Activated T-helper 1 cell treated with Interleukin-2 at 50 U/mL for 16 hours (primary cell): ENCODE measurements at places on chromosomes 1 and 21.

- no peak for DNase-seq
Measured at GRCh38 chr1:21567241-21568005, 58.2 kb downstream of the ALPL start.

- DNase-seq, result no peak
Measured at GRCh38 chr1:63813829-63814277, 40.0 kb downstream of the ROR1 start.

DNA sequence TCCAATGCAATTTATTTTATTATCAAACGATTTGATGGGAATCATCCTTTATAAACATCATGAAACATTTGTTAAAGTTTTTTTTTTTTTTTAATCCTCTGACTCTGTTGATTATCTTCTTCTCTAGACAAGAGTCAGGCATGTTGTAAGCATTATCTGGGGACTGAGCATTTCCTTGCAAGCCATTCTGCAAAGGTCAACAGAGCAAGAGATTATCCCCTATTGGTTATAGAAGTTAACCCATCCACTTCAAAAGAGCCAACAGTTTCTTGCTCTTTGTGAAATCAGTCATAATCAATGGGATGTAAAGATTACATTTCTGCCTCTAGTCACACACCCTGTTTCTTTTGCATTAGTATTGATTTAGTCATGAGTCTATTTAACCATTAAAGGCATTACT, 368.8 kb upstream of the ADGRL4 start:
- no peak for DNase-seq

GRCh38 chr1:107220036-107220435, 79.2 kb downstream of the NTNG1 start:
- no peak for DNase-seq

GRCh38 chr1:31665234-31665878, 20.7 kb upstream of the PEF1 start:
- DNase-seq, result no peak

GRCh38 chr21:34080710-34081109, 7.3 kb downstream of the MRPS6 start:
- DNase-seq, result no peak

GRCh38 chr1:160707236-160708064, 4.2 kb downstream of the CD48 start:
- DNase-seq, result no peak

GRCh38 chr1:41715441-41716095, 203.2 kb downstream of the HIVEP3 start:
- no peak for DNase-seq

GRCh38 chr1:44089371-44090048, 29.1 kb upstream of the KLF17 start:
- DNase-seq, result no peak

GRCh38 chr1:58620926-58621325, 43.9 kb upstream of the TACSTD2 start:
- DNase-seq, result no peak

DNA sequence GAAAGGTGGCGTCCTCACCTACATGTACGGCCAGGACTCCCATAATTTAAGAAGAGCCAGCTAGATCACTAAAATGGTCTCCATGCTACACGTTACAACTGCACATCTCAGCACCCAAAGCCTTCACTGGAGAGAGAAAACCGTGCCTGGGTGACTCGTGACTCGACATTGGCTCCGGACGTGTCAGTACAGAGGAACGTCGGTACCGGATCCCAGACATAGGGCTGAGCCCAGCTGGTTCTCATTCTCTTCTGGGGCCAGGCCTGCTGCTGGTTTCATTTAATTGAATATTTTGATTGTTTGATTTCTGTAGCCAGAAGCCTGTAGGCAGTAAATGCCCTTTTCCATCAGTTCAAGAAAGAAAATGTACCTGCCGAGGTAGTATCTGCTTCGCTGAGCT, 93.1 kb downstream of the HHIPL2 start:
- DNase-seq, result no peak

DNA sequence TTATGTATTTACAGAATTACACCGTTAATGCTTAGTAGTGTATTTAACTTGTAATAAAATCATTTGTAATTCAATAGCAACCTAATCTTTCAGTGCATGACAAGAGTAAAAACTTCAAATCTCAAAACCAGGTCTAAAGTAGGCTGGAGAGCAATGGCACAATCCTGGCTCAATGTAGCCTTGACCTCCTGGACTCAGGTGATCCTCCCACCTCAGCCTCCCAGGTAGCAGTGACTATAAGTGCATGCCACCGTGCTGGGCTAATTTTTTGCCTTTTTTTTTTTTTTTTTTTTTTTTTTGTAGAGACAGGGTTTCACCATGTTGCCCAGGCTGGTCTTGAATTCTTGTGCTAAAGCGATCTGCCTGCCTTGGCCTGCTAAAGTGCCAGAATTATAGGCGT, 11.3 kb downstream of the IPP start:
- DNase-seq, result no peak

DNA sequence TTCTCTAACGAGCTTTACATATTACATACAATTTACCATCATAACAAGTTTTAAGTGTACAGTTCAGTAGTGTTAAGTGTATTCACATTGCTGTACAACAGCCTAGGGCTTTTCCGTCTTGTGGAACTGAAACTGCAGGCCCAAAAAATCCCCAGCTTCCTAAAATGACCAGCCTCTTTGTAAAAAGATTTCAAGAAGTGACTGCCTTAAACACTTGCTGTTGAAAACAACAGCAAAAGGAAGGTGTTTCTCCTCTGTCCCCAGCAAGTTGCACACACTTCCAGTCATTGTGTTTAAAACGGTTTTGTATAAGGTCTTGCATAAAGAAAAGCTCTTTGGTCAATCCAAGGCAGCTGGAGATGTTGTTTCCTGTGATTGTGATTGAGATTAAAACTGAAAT, 16.0 kb upstream of the GBP1 start:
- DNase-seq, result no peak

- no peak for DNase-seq
Measured at GRCh38 chr1:161970633-161971032, 53.0 kb downstream of the OLFML2B start.

DNA sequence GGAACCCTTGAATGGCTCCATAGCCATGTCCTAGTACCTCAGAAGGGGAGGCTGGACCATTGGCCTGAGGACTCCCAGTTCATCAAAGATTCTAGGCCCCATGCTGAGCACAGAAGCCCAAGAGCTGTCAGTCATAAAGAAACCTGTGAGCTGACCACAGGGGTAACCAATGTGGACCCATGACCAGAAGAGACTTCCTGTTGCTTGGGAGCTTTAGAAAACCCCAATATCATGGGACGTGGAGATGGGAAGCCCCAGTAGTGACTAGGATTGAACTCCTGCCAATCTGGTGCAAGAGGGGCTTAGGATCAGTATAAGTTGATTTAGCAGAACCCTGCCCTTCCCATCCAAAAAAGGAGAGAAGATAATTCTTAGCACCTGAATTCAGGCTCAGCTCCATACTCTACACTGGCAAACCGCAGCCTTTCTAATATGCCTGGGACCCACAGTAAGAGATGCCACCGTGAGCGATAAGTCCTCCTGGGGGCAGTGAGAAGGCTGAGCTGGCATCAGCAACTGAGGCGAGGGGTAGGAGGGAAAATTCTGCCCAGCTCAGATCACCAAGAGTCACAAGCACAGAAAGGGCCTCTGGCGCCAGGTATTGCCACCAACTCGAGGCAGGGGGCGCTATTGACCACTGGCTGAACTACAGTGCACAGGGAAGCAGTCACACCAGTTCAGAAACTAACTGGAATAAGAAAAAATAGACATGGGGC, 108.9 kb downstream of the CAPN8 start:
- DNase-seq, result no peak

- no peak for DNase-seq
Measured at GRCh38 chr1:201842472-201843027, 13.6 kb downstream of the IPO9 start.

- no peak for DNase-seq
Measured at GRCh38 chr1:174157157-174157806, 2.0 kb upstream of the RABGAP1L start.

GRCh38 chr21:44084496-44085241, 22.5 kb upstream of the PWP2 start:
- DNase-seq, result no peak

- DNase-seq, result no peak
Measured at GRCh38 chr1:203934651-203935050, 73.3 kb downstream of the SNRPE start.

DNA sequence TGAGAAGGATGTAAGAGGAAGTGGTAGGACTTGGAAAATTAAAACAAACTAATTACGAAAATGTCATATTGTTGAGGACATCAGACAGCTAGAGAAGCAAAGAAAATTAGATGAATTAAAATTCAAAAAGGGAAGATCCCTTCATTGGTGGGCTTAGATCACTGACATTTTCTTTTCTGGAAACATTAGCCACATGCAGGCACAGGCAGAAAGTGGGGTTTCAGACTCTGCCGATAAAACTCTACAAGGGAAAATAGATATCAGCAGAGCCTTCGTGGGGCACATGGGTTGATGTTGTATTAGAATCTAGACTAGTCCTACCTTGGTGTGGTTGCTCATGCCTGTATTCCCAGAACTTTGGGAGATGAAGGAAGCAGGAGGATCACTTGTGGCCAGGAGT, 12.4 kb upstream of the RGS1 start:
- DNase-seq, result no peak

DNA sequence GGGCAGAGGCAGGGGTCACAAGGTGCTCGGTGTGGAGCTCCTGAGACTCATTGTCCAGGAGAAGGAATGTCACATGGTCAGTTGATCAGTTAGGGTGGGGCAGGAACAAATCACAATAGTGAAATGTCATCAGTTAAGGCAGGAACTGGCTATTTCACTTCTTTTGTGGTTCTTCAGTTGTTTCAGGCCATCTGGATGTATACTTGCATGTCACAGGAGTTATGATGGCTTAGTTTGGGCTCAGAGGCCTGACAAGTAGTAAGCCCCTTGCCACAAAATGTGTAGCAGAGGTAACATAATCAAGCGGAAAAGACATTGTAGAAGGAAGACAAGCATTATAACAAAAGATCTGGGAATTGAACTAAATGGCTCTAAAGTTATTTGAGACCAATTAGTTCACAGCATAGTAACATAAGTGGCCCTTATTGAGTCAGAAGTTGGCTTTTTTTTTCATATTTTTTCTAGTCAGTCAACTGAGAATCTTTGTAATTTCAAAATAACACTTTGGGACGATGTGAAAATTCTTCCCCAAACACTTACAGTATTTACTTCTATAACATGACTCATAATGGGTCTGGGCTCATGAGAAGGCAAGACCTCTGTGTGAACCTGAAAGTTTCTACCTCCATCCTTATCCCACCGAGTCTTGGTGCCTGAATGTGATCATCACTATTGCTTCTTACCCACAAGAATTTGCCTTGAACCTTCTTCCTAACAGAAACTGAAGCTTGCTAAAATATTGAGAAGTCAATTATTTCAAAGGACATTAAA, 137.0 kb upstream of the DPT start:
- DNase-seq, result no peak

DNA sequence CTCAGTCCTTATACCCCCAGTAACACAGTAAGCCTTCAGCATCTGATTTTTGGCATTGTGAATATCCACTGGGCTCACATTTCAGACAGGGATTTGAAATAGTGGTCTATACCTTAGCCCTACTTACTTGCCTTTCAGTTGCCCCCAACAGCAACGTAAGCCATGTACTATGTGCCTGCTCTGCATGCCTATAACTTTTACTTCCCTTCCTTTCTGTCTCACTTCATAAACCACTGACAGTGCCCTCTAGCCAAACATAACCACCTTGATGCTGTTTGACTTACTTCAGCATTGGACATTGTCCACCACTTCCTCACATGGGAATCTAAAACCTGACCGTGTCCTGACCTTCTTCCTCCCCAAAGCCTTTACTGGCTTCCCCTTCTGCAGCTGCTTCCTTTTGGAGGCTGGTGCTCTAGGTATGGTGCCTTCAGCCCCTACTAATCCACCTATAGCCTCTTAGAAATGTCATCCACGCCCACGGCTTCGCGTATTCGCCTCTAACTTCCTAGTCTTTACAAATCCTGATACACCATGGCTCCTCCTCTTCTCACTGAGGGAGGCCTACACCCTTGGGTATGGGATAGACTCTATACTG, 3.6 kb upstream of the ZNF672 start:
- no peak for DNase-seq

DNA sequence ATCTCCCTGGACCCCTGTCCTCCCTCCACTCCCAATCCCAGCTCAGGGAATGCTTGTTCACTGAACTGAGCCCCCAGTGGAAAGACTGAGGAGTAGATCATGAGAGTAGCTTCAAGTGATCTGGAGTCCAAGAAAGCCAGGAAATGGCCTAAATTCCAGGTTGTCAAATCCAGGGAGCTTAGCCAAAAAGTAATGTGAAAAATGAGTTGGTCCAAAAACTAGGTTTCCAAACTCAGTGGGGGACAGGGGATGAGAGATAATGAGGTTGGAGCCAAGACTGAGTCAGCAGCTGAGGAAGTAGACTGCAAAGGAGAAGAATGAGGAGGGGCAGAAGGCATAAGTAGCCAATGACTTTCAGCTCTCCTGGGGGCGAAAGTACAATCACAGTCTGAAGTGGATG, 284.1 kb upstream of the BEND5 start:
- no peak for DNase-seq

GRCh38 chr1:212959266-212960220, 9.2 kb downstream of the VASH2 start:
- no peak for DNase-seq

GRCh38 chr1:153202006-153202405, 1.2 kb upstream of the LELP1 start:
- DNase-seq, result no peak

GRCh38 chr1:84835169-84835568, 57.8 kb downstream of the LPAR3 start:
- no peak for DNase-seq

DNA sequence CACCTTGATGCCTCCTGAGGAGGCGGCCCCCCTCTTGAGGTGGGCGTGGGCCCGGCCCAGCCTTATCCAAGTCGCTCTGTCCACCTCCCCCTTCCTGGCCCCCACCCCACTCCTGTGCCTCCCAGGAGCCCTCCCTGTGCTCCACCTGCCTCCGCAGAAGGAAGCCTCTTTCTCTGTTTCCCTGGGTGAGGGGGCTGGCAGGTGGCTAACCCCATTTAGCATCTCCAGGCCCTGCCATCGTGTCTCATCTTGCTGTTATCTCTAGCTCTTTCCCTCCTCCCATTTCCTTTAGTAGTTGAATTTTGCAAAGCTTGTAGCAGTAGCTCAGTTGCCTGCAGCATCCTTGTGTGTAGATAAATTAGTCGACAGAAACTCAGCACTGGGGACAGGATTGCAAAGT, 7.2 kb downstream of the RNF187 start:
- no peak for DNase-seq

DNA sequence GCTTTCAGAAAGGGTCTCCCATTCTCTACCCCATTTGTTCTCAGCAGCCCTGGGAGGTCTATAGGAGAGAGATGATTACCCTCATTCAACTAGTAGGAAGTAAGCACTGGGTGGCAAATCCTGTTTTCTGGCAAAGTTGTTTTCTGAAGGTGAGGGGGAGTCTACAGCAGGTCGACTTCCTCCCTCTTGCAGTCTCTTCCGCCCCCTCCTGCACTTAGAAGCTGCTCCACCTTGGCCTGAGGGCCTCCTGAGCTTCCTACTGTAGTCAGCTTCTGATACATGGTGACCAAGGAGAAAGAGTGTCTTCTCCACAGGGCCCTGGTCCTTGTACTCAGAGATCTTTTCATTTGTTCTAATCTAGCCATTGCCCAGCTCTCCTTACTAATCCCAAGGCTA, 93.1 kb downstream of the RGL1 start:
- DNase-seq, result no peak
